ENCODE measurements at places on chromosomes 7 and 10.
A peak's percentile ranks its signal among the peaks of the same experiment; 100 is the strongest.

DNA sequence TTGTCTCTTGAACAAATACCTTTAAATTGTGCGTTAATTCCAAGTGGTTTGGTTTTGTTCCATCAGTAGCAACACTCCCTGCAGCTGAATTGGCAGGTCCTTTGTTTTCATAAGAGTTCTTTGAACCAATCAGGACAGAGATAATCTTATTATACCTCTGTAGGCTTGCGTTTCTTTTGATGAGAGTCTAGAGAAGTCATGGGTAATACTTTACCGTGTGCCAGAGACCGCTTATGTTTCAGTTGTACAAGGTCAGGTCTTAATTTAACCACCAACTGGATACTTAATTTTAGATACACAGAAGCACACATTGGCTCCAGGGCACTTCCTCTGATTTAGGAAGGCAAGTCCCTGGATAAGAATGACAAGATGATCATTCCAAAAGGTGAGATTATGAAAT, at the start of gene ASB15:
ASB15 (plus strand) TSS at position 292 of the 400 bp plus-strand sequence. CDS start 12,682 bp downstream, outside the sequence.
- H3K27me3 ChIP-seq, result peaks cover 3% of the 10 kb centered on the region
- no peak for DNase-seq
- H3K36me3 ChIP-seq, result no peaks in the 10 kb centered on the region
- H3K4me1 ChIP-seq, result no peaks in the 10 kb centered on the region

- no peak for DNase-seq
- H3K27ac ChIP-seq, result no peak overlapping the region
- H3K4me3 ChIP-seq, result no peak overlapping the region
- H3K36me3 ChIP-seq, result no peaks in the 10 kb centered on the region
- no peaks in the 10 kb centered on the region for H3K27me3 ChIP-seq
These were observed 275.6 kb upstream of the FOXK1 start for GRCh38 chr7:4406288-4407058.

DNA sequence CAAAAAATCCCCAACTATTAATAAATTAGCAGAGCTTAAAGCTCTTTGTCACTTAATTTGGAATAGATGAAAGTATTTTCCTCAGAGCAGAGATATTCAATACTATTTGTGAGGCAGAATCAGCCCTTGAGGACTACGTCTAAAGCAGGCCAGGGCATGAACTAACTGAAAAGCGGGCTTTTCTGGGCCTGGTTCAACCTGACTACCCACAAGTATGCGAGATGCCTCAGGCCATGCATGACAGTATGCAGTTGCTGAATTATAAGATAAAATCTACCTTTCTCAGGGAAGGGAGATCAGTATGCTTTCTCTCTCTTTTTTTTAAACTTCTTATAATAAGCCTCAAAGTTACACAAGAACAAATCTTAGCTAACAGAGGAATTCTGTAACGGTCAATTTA, 20.1 kb downstream of the TMEM168 start:
- peaks cover 8% of the 10 kb centered on the region for H3K36me3 ChIP-seq
- no peak overlapping the region for H3K27ac ChIP-seq
- no peak overlapping the region for H3K4me3 ChIP-seq

DNA sequence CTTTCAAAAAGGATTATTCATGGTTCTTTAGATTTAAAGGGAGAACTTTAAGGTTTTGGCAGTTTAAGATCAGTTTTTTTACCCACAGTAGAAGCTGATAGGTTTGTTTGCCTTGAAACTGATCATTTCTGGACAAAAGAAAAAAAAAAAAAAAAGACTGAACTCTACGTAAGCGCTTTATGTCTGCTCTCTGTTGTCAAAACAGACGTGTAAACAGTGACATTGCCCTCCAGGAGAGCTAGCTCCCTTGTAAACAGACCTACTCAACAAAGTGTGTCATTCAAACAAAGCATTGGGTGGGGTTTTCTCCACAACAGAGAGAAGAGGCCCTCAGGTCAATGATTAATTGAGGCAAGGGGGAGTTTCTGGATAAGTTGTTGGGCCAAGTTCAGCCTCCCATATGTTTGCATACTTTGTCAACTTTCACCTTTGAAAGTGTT, 568.1 kb upstream of the LRRN3 start:
- H3K27ac ChIP-seq, result no peak overlapping the region
- no peak overlapping the region for H3K4me3 ChIP-seq
- no peaks in the 10 kb centered on the region for H3K36me3 ChIP-seq
- no peaks in the 10 kb centered on the region for H3K27me3 ChIP-seq
- DNase-seq, result no peak

DNA sequence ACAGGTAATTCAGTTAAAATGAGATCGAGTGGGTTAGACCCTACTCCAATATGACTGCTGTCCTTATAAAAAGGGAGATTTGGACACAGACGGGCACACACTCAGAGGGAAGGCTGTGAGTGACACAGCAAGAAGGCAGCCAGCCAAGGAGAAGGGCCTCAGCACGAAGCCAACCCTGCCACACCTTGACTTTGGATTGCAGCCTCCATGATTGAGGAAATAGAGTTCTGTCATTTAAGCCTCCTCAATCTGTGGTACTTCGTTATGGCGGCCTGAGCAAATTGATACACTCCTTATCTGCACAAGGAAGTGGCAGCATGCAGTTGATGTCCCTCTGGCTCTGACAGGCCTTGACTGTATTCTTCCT, 43.8 kb downstream of the SH2D4B start:
- H3K4me1 ChIP-seq, result peaks cover 9% of the 10 kb centered on the region
- no peak for DNase-seq
- peaks cover 33% of the 10 kb centered on the region for H3K27me3 ChIP-seq
- H3K27ac ChIP-seq, result no peak overlapping the region
- H3K36me3 ChIP-seq, result no peaks in the 10 kb centered on the region

- peaks cover 61% of the 10 kb centered on the region for H3K4me1 ChIP-seq
- peak overlapping the region; percentile 14 for H3K4me3 ChIP-seq
- peak overlapping the region; percentile 9 for H3K27ac ChIP-seq
- DNase-seq, result peak; percentile 57
- H3K36me3 ChIP-seq, result peaks cover 5% of the 10 kb centered on the region
These were observed 78.7 kb downstream of the GATA3 start for GRCh38 chr10:8133146-8133545.

- H3K4me3 ChIP-seq, result no peak overlapping the region
- peaks cover 16% of the 10 kb centered on the region for H3K27me3 ChIP-seq
- H3K27ac ChIP-seq, result no peak overlapping the region
These were observed 260.2 kb upstream of the PRKCQ start for GRCh38 chr10:6840201-6840691.

DNA sequence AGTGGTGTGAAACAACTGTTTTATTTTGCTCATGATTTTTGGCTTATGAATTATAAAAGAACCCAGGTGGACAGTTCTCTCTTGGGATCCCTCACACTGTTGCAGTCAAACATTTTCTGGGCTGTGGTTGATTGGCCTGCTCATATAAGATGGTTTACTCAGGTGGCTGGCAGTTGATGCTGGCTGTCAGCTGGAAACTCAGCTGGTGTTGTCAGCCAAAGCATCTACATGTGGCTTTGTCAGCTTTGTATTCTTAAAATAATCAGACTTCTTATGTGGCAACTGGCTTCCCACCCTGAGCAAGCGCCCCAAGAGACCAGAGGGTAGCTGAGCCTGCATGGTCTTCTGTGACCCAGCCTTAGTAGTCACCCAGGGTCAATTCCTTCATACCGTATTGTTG, 534.7 kb downstream of the NRG3 start:
- no peak overlapping the region for H3K27ac ChIP-seq
- no peaks in the 10 kb centered on the region for H3K27me3 ChIP-seq
- no peak overlapping the region for H3K4me3 ChIP-seq
- no peaks in the 10 kb centered on the region for H3K4me1 ChIP-seq
- no peaks in the 10 kb centered on the region for H3K36me3 ChIP-seq

DNA sequence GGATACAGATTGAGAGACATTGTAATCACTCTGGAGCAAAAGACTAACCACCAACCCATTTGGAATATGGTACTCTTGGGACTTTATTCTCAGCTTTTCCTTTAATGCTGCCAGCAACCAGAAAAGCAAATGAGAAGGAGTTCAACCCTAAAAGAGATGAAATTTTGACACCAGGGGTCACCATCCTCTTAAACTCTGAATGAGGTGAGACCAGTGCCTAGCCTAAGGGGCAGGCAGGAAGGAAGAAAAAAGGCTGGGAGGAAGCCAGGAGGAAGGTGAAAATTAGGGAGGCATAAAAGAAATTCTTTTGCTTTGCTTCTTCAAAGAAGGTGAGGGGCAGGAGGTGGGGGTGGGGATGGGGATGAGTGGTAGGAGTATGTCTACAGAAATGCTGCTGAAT, 135.8 kb downstream of the JAZF1 start:
- DNase-seq, result no peak
- no peaks in the 10 kb centered on the region for H3K4me1 ChIP-seq
- H3K4me3 ChIP-seq, result no peak overlapping the region
- H3K36me3 ChIP-seq, result no peaks in the 10 kb centered on the region
- no peak overlapping the region for H3K27ac ChIP-seq

DNA sequence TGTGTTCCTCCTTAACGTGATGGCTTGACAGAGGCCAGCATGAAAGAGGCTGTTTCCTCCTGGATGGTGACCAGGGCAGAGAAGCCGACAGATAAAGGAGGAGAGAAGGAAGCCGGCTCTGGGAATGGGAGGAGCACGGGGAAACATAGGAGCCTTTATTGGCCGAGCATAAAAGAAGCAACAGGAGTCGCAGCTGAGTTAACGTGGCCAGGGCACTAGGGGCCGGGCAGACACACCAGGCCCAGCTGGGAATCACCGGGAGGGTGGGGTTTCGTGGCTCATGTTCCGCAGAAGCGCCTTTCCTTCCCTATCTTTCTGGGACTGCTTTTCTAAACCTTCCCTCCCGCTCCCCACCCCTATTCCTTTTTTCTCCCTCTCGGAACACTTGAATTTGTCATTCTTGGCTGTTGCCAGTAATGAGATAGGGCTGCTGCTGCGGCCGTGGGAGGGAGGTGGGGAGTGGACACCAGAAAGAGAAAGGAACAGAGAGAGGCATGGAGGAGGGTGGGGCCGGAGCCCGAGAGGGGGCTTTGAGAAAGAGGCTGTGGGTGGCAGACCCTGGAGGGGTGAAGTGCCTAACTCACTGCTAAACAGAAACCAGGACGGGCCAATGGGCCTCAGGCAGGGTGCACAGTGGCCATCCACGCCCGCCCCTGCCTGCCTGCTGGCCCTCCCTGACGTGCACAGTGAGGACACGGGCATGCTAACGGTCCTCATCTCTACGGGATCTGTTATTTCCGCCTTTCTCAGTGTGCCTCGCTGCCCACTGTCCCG, 65.2 kb downstream of the COL13A1 start:
- H3K27ac ChIP-seq, result peak overlapping the region; percentile 3
- H3K27me3 ChIP-seq, result peaks cover 30% of the 10 kb centered on the region
- H3K4me1 ChIP-seq, result peaks cover 9% of the 10 kb centered on the region

- no peaks in the 10 kb centered on the region for H3K36me3 ChIP-seq
- no peak overlapping the region for H3K4me3 ChIP-seq
- H3K27me3 ChIP-seq, result peaks cover 32% of the 10 kb centered on the region
These were observed 79.0 kb upstream of the WAC start for GRCh38 chr10:28453926-28454325.

GRCh38 chr10:130128922-130129321, 7.3 kb upstream of the GLRX3 start:
- H3K27ac ChIP-seq, result no peak overlapping the region
- H3K27me3 ChIP-seq, result peaks cover 68% of the 10 kb centered on the region
- H3K36me3 ChIP-seq, result no peaks in the 10 kb centered on the region

GRCh38 chr10:133106516-133106915, 18.8 kb downstream of the ADGRA1 start:
- H3K27me3 ChIP-seq, result peaks cover 28% of the 10 kb centered on the region
- peaks cover 2% of the 10 kb centered on the region for H3K36me3 ChIP-seq
- no peak overlapping the region for H3K27ac ChIP-seq
- DNase-seq, result no peak
- no peak overlapping the region for H3K4me3 ChIP-seq

DNA sequence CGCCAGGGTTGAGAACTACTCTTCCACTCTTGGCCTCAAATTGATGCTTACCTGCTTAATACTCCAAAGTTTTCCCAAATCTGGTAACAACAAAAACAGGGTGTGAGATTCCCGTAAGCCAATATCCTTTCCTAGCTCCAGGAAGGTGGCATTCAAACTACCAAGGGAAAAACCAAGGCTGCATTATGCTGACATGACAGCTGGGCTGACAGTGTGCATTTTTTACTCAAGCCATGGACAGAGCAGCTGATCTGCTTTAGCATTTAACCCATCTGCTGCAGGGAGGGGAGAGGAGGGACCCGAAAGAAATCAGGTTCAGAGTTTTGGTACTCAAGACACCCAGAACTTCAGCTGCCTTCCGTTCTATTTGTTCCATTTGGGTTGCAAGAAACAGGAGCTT, 49.8 kb upstream of the RAPGEF5 start:
- peaks cover 5% of the 10 kb centered on the region for H3K27me3 ChIP-seq
- DNase-seq, result no peak
- H3K27ac ChIP-seq, result no peak overlapping the region
- H3K36me3 ChIP-seq, result no peaks in the 10 kb centered on the region

All from activated naive CD4-positive, alpha-beta T cell treated with anti-CD3 and anti-CD28 coated beads, Interleukin-2, amount 10 ng/mL, durations not matched to agents 7 days and 5 days (primary cell).